Left cardiac atrium (tissue), 4 donors: ENCODE measurements at places on chromosomes 16 and 17. TPM values are rescaled to one million over a fixed set of nuclear protein-coding genes. Genes with fewer than 3 reads are reported as not detected.

ACACA gene
- 49.6 TPM for total RNA-seq

KRT32 gene
- not detected for total RNA-seq

FBXL16 gene
- total RNA-seq: 0.32 TPM

HAGHL gene
- 12.0 TPM for total RNA-seq

ATP2C2 gene
- not detected for total RNA-seq

CES3 gene
- total RNA-seq: 0.63 TPM

SNAI3 gene
- 0.55 TPM for total RNA-seq

GALK1 gene
- total RNA-seq: 22.9 TPM

ANKRD40CL gene
- not detected for total RNA-seq

ITGA2B gene
- 2.4 TPM for total RNA-seq

GRCh38 chr16:57106767-57107166, 14.4 kb downstream of the CPNE2 start:
- DNase-seq: peak; percentile 73

- DNase-seq: no peak
Observed at GRCh38 chr17:67020293-67020766, 24.0 kb upstream of the CACNG1 start.

GRCh38 chr17:60170835-60171752, 21.3 kb downstream of the CA4 start:
- DNase-seq: no peak

DNA sequence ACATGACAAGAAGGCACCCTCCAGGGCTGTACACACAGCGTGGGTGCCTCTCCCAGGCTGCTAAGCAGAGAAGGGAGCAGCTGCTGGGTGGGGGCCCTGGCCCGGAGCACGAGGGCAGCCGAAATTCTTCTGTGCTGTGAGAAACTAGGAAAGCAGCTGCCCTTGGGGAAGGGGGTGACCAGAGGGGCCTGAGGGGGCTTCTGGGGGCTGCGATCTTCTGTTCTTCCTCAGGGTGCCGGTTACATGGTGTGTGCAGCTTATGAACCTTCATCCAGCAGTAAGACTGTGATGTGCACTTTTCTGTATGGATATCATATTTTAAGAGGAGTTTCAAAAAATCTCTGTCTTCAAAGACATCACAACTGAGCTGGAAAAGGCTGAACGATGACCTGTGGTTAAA, 43.2 kb upstream of the METRNL start:
- DNase-seq: no peak

- no peak for DNase-seq
Observed at GRCh38 chr16:79381603-79382042, 218.9 kb downstream of the MAF start.

GRCh38 chr16:22710326-22710725, 103.6 kb upstream of the HS3ST2 start:
- no peak for DNase-seq

DNA sequence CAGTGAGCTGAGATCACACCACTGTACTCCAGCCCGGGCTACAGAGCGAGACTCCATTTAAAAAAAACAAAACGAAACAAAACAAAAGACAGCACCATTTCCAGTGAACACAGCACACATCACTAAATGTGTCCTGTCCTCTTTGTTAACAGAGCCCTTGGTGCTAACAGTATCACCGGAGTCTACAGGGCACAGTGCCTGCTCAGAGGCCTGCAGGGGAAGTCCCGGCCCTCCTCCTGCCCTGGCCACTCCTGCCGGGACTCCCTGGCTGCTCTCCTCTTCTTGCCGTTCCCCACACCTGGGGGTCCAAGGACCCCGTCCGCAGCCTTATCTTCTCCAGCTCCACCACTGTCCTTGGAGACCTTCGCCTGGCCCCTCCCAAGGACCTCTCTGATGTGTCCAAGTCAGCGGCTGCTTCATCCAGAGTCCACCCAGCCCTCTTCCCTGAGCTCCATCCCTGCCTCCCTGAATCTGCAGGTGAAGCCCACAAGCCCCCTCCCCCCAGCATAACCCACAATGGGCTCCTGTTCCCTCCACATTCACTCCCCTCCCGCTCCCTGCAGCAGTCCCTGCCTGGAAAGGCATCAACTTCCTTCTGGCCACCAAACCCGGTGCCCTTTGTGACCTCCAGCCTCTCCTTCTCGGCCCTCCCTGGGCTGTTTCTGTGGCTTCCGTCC, 8.5 kb downstream of the TRPV1 start:
- peak; percentile 7 for DNase-seq

DNA sequence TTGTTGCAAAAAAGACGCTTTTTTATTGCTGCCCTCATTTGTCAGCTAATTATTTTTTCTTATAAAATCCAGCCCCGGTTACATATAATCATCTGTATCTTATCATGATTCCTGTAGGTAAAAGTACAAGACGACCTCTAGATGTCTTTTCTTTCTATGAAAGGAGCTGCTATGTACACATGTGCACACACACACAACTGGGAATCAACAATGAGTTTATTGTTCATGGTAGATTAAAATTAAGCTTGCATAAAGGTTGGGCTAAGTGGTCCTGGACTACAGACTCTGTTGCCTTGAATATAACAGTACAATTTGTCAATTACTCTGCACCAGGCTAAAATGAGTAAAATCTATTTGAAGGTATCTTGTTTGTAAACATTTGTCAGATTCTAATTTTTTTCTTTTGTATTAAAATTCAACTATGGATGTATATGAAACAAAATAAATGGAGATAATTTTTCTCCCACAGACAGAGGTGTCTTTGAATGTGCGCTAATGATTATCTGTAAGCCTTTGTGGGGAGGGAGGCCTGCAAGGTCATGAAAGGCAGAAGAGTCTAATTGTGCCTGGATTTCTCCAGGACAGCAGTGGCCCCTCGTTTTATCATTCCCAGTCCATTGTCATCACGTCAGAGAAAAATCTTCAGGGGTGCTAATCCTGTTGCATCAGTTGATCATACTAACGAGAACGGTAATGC, 13.4 kb downstream of the C17orf58 start:
- DNase-seq: no peak

DNA sequence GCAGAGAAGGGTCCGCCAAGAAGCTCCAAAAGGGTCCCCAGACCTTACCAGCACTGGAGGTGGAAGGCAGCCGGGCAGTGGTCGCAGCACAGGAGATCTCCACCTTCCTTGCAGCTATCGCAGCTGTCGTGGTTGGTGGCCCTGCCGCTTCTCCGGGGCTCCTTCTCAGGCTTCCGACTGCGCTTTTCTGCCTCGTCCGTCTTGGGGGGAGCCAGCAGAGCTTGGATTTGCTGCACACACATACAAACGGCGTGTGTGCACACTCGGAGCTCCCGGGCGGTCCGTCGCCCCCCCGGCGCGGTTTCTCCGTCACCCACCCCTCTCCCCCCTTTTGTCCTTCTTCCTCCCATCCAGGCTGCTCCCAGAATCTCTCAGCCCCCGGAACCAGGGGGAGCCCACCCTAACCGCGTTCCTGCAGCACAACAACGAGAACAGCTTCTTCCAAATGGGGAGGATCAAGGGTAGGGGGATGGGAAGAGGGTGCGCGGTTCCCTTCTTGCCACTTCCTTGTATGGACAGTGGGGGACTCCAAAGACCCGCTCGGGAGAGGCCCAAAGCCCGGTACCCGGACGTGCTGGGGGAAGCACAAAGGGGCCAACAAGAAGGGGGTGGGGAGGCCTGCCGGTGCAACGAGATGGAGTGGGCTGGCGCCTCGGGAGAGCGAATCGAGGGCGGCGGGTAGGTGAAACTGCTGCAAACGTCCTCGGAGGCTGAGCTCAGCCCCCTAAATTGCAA, 1.1 kb downstream of the PHF12 start:
- DNase-seq: peak; percentile 56

DNA sequence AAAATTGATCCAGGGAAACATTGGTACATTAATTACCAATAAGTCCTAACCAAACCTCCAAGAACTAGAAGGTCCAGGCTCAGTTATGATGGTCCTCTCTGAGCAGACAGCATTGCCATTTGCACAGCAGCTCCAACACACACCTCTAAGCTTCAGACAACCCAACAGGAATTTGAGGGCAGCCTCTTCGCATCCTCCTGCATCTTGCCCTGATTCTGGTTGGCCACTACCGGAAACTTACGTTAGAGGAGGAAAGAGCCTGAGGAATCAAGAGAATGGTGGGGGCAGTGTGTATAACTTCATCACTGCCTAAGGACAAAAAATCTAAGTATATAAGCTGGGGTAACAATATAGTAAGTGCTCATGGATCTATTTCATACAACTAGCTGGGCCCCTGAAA, 15.7 kb downstream of the FAM117A start:
- no peak for DNase-seq

DNA sequence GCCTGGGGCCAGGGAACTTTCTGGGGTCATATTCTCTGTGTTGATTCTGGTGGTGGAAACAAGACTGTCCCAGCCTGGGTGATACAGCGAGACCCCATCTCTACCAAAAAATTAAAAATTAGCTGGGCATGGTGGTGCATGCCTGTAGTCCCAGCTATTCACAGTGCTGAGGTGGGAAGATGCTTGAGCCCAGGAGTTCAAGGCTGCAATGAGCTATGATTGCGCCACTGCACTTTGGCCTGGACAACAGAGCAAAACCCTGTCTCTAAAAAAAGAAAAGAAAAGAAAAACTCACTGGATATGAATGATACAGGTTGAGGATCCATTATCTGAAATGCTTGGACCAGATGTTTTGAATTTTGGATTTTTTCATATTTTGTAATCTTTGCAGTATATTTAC, 13.6 kb downstream of the SCGB1C2 start:
- DNase-seq: no peak

- DNase-seq: peak; percentile 58
Observed at GRCh38 chr17:44872131-44872768, 24.6 kb downstream of the HIGD1B start.

DNA sequence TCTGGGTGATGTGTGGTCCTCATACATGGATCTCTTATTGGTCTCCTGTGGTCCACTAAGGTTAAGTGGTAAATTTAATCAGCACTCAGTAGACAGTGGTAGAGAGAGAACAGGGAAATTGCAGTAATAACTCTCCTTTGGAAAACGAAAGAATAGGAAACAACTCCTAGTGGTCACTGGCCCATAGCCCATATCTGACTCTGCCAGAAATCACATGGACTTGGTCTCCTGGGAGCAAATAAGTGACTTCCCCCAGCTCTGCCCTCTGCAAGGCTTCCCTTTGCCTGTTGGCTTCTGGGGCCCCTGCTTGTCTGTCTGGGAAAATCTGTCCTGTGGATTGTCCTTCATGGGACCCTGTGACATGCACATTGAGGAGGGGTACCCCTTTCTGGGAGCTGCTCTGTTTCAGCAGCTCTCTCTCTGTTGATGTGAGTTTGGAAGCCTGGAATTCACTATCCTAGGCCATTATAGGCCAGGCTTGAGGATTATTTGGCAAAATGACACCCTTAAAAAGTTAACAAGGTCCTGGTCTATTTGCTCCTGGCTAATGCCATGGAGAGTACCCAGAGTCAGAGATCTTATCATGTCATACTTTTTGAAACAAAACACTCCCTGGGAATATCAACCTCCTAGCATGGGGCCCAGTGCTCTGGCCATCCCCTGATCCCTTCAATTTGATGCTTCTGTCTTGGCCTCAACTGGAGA, 58.0 kb upstream of the HNF1B start:
- DNase-seq: no peak

DNA sequence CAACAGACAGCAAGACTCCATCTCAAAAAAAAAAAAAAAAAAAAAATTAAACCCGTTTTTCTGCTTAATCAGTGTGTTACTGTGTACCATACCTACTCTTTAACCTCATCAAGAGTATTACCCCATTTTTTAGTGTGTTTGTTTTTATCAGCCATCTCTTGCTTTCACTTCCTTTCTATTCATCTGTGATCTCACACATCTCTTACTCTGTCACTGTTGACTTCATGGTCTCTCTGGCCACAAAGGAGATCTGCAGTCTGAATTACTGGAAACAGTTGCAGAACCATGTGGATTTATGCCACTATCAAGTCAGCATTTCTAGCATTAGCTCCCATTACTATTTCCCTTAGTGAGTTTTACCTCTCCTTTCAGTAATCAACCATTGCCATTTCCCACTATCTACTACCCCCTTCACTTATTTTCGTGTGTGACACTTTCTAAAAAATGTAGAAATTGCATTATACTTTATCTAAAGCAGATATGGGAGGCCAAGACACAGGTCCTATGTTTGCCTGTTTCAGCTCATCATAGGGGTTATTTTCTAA, 20.1 kb downstream of the NDEL1 start:
- DNase-seq: no peak

DNA sequence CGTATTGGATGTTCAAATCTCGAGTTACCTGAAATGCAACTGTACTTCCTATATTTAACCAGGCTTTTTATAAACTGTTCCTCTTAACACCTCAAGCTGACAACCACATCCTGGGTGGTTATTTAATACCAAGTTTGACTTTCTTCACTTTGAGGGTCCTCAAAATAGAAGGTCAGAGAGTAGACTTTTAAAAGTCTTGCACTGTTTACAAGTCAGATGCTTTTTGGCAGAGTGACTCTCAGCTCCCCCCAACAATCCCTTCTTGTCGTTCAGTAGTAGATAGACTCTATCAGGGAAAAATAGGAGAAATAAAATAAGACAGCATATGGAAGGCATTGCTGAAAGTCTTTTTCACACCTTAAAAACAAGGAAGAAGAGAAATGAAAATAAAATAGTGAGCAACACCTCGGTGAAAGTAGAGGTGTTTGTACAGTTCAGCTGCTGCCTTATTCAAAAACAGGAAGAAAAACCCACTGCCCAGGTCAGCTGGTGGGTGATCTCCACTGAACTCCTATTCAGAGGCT, 650.4 kb downstream of the WWOX start:
- no peak for DNase-seq

GRCh38 chr16:2084895-2085625, 37.3 kb downstream of the TSC2 start:
- no peak for DNase-seq

DNA sequence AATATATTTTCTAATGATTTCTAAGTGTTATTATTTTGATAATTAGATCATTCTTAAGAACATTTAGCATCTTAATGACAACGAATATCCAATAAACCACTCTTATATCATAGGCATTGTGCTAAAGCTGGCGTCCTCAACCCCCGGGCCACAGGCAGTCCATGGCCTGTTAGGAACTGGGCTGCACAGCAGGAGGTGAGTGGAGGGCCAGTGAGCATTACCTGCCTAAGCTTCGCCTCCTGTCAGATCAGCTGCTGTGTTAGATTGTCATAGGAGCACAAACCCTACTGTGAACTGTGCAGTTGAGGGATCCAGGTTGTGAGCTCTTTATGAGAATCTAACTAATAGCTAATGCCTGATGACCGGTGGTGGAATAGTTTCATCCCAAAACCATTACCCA, 3.7 kb downstream of the DUXB start:
- DNase-seq: no peak

- peak; percentile 33 for DNase-seq
Observed at GRCh38 chr16:12458591-12459358, 344.9 kb downstream of the CPPED1 start.
